ENCODE measurements at places on chromosomes 6 and 20.

DNA sequence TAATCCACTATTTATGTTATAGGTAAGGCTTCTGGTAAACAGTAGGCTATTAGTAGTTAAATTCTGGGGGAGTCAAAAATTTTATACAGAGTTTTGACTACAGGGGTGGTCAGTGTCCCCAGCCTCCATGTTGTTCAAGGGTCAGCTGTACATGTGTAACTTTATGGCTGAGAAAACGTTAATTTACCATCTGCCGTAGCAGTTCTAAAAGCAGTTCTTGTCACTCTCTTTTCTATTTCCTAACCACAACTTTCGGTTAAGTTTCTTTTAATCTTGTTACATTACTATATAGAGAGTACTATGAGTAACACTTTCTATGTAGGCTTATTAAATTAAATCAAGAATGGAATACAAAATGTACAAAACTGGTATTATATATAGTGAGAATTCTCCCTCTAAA is 21.6 kb upstream of the KIF6 start:
- no peak for DNase-seq

DNA sequence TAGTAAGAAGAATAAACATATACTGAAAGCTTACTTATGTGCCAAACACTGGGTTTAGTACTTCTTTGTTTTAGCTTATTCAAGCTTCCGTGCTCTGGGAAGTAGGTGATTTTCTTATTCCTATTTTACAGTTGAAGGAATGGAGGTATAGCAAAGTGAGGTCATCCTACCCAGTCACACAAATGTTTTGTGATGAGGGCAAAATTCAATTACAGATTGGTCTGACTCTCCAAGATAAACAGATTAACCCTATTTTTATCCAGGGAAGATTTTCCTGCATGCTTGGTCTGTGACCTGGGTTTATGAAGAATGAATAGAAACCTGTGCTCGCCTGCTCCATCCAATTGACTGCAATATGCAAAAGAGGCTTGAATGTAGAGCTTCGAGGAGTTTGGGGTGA is 310.0 kb downstream of the ZNF217 start:
- DNase-seq, result no peak

- DNase-seq, result peak; percentile 49
Observed at GRCh38 chr6:144150710-144151657, 667 bp downstream of the STX11 start.

DNA sequence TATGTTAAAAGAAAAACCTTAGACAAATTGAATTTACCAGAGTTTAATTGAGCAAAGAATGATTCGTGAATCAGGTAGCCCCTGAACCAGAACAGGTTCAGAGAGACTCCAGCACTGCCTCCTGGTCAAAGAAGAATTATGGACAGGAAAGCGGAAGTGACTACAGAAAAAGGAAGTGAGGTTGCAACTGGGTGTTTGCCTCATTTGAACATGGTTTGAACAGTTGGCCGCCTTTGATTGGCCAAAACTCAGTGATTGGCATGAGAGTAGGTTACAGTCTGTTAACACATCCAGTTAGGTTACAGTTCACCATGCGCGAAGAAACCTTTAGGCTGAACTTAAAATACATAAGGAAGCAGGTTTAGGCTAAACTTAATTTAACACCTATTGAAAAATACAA is 248.8 kb downstream of the TFAP2A start:
- no peak for DNase-seq

DNA sequence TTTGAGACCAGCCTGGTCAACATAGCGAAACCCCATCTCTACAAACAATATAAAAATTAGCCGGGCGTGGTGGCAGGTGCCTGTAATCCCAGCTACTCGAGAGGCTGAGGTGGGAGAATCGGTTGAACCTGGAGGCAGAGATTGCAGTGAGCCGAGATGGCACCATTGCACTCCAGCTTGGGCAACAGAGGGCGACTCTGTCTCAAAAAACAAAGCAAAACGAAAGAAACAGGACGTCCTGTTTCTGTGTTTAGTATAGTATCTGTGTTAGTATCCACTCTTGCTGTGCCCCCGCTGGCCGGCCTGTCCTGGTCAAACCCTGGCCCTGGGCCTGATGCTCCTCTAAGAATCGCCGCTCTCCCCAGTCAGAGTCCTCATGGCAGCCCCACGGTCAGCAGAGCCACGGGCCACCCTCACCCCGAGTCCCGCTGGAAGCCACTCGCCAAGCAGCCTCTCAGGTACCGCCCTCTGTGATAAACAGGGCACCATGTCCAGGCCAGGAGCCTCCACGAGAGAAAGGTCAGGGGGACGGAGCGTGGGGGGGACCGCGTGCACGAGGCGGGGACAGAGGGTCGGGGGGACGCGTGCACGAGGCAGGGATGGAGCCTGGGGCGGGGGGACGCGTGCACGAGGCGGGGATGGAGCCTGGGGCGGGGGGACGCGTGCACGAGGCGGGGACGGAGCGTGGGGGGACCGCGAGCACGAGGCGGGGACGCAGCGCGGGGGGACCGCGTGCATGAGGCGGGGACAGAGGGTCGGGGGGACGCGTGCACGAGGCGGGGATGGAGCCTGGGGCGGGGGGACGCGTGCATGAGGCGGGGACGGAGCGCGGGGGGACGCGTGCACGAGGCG is 384.5 kb downstream of the SMOC2 start:
- DNase-seq, result no peak

DNA sequence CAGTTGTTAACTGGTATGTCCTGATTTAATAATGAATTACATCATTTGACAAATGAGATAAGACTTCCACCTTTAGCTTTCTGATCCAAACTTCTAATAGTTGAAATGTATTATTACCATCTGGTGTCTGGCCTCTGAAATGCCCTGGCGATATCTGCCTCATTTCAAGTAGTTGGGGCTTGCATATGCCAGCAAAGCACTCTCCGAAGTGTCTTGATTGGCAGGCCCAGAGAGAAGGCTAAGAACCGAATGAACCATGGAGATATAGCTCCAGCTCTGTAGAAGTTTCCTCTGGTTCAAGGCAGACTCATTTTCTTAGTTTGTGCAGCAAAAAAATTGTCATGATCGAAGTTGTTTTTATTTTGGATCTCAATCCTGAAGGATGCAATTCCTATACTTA is 13.4 kb upstream of the HIVEP2 start:
- DNase-seq, result no peak

DNA sequence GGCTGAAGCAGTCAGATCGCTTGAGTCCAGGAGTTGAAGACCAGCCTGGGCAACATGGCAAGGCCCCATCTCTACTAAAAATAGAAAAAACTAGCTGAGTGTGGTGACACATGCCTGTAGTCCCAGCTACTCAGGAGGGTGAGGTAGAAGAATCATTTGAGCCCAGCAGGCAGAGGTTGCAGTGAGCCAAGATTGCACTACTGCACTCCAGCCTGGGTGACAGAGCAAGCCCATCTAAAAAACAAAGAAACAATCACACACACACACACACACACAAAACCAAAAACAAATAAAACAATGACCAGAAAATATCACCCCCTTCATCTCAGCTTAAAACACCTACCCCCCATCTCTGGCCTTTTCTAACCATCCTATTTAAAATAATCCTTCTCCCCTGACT is 68.0 kb downstream of the BTBD9 start:
- DNase-seq, result no peak

DNA sequence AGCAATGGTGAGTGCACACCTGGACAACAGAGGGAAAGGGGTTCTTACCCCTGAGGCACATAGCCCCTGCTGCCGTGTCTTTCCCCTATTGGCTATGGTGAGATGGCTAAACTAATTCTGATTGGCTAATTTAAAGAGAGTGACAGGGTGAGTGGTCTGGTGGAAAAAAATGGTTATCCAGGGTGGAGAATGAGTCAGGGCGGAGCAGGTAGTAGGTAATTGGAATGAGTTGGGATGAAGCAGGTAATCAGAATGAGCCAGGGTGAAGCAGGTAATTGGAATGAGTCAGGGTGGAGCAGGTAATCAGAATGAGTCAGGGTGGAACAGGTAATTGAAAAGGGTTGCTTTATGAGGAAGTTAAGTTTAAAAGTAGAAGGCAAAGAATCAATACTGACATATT is 200.3 kb downstream of the EYA4 start:
- DNase-seq, result no peak

GRCh38 chr6:163413345-163414116 is 987 bp upstream of the QKI start:
- peak; percentile 89 for DNase-seq

- no peak for DNase-seq
Observed at GRCh38 chr6:73250016-73250415, 13.0 kb downstream of the KHDC1 start.

DNA sequence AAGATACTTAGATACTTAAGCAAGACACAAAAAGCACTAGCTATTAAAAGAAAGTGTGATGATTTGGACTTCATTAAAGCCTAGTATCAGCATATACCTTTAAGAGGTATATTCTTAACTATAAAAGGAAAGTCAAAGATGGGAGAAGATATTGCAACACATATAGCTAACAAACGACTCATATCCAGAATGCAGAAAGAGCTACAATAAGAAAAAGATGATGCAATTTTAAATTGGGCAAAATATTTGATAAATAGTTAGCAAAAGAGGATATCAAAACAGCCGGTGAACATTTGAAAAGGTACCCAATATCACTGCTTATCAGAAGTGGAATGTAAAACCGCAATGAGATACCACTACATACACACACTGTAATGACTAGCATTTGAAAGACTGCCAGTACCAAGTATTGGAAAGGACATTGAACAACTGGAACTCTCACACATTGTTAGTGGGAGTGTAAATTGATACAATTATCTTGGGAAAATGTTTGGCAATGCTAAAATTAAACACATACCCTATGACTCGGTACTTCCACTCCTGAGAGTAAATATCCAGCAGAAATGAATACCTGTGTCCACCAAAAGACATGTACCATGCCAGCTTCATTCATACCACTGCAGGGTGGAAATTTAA is 25.7 kb downstream of the MUC22 start:
- DNase-seq, result no peak

DNA sequence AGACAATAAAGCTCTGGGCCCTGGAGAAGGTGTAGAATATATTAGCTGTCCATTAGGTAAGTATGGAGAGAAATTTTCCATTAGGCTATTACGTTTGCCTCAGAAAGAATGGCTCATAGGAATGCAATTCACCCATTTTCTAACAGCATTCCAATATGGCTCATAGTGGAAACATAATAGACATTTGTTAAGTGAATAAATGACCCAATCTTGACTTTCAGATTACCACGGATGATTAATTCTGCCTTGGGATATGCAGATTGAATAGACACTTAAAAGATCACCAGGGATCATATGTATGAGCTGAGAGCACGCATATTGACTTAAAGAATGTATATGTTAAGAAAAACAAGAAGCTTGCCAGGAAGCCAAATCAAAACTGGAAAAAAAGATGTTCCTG is 209.1 kb upstream of the CDYL start:
- no peak for DNase-seq

DNA sequence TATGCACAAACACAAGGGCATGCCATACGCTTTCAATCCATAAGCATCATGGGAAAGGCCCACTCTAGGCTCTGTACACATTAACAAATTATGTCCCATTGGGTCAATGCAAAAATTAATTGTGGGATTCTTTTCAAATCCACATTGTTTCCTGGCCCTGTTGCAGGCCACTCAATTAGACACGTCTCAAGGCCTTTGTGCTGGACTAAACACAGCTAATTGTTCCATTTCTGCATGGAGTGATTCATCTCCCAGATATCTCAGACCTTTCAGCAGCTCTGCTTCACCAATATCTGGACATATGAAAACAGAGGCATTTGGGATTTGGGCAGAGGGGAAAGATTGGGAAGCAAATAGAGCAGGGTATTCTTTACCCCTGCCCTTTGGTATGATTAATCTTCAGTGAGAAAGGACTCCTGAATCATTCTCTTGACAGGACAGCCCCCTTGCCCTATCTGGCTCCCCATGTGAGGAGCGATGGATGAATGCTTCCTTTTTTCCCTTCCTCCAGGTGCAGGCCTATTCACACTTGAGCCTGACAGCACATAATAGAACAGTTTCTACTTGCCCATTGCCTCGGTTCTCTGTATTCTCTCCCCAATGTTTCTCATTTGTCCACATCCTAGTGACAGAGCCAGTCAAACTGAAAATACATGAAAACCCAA is 547.6 kb downstream of the HAO1 start:
- no peak for DNase-seq

DNA sequence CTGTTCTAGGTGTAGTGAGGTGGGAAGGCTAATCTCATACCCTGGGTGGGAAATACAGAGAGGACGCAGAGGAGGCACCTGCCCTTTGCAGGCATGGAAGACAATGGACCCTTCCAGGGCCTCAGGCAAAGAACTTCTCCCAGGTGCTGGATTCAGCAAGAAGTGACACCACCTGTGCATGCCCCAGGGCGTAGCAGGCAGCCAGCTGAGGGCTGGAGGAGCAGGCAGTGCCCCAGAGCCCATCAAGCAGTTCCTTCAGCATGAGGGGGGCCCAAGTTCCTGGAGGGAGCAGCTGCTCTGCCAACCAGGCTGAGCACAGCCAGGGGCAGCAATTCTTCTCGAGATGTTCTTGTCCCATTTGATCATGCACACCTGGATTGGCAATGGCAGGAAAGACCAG is 170.3 kb upstream of the PDE10A start:
- DNase-seq, result no peak

- no peak for DNase-seq
Observed at GRCh38 chr20:951384-952169, 35.4 kb upstream of the ANGPT4 start.

DNA sequence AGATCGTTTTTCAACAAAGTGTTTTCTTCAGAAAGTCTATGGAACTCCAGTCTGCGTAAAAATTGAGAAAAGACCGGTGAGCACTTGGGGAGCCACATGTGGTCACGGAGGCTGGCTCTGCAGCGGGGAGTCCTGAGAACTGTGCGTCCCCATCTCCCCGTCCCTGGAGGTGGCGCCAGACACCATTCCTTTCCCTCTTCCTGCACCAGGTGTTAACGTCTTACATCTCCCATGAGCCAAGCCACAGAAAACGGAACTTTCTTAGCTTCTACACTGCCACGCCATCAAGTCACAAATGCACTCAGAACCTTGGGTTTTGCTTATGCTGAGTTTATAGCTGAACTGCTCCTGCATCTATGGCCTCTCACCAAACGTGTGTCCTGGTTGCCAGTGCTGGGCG is 62.6 kb downstream of the GINS1 start:
- no peak for DNase-seq

DNA sequence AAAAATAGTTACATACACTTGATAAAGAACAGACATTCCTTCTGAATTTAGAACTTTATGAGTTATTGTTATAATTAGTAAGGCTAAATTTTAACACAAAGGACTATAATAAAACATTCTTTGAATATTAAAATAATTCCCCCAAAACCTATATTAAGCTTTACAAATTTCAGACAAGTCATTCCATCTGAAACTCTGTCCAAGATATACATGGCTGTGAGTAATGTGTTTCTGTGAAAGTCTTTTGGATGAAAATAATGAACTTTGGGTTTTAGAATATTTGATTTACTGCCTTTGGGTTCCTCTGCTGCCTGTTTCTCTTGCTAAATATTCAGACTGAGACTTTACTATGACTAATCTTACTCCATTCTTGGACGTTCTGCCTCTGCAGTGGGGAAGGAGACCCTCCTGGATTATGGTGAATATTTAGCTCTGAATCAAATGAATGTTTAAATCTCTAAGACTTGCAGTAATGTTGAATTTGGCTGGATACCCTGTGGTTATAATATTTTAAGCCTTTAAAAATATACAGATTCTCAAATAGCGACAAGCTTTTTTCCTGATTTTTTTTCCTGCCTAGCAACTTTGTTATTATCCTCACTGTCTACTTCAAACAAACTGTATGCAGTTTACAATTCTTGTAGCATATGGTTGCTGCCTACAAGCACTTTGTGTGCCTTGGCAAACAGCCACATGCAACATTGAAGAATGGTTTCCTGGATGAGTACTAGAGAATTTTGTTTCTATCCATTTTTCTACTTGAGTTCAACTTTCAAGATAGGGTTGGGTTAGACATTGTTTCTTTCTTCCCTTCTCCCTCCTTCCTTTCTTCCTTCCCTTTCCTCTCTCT is 51.4 kb downstream of the TXLNB start:
- no peak for DNase-seq

Measured in activated T-helper 9 cell treated with anti-CD3 and anti-CD28 coated beads, Interleukin-2, amount 50 U/mL, for 16 hours (primary cell).